CD4-positive, alpha-beta T cell treated with Interleukin-1 beta for 1 hour (primary cell): ENCODE measurements at places on chromosomes 16 and 17.

- DNase-seq, result peak; percentile 75
Observed at GRCh38 chr17:28494445-28495188, 11.5 kb upstream of the FOXN1 start.

- DNase-seq, result no peak
Observed at GRCh38 chr17:48812001-48812400, 5.0 kb downstream of the TTLL6 start.

GRCh38 chr16:84511831-84512230, 7.4 kb upstream of the MEAK7 start:
- no peak for DNase-seq

- peak; percentile 34 for DNase-seq
Observed at GRCh38 chr17:81517339-81518112, 4.9 kb upstream of the ACTG1 start.

DNA sequence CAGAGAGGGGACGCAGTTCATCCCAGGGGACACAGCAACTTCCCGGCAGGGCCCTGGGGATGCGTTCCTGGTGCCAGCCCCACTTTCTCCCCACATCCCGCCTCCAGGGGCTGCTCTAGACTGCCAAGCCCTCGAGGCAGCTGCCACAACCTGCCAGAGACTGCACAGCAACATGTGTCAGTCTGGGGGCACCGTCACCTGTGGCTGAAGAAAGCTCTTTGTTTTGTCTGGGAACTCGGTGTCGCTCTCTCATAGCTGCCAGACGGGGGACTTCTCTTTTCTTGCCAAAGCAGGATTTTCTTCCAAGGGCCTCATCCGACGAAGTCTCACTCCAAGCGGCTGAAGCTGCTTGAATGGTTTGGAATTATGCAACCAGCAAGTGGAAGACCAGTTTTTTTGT, 43.7 kb downstream of the COTL1 start:
- no peak for DNase-seq

- DNase-seq, result no peak
Observed at GRCh38 chr17:50133028-50133768, 3.2 kb upstream of the SAMD14 start.

DNA sequence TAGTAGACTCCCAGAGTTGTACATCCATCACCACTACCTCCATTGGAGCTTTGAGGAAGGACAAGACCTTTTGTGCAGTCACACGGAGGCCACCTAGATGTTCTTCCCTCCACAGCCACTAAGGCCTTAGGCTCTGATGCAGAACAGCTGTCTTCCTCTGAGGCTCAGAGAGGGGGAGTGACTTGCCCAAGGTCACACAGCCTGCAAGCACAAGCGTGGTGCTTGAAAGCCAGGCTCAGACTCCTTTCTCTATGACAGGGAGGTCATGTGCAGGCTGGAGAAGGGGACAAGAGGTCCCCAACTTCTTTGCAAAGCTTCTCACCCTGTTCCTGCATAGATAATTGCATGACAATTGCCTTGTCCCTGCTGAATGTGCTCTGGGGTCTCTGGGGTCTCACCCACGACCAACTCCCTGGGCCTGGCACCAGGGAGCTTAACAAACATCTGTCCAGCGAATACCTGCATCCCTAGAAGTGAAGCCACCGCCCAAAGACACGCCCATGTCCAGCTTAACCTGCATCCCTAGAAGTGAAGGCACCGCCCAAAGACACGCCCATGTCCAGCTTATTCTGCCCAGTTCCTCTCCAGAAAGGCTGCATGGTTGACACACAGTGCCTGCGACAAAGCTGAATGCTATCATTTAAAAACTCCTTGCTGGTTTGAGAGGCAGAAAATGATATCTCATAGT, 12.7 kb downstream of the SCGB1C2 start:
- no peak for DNase-seq

GRCh38 chr17:2862197-2862596, 66.0 kb downstream of the RAP1GAP2 start:
- DNase-seq, result no peak

DNA sequence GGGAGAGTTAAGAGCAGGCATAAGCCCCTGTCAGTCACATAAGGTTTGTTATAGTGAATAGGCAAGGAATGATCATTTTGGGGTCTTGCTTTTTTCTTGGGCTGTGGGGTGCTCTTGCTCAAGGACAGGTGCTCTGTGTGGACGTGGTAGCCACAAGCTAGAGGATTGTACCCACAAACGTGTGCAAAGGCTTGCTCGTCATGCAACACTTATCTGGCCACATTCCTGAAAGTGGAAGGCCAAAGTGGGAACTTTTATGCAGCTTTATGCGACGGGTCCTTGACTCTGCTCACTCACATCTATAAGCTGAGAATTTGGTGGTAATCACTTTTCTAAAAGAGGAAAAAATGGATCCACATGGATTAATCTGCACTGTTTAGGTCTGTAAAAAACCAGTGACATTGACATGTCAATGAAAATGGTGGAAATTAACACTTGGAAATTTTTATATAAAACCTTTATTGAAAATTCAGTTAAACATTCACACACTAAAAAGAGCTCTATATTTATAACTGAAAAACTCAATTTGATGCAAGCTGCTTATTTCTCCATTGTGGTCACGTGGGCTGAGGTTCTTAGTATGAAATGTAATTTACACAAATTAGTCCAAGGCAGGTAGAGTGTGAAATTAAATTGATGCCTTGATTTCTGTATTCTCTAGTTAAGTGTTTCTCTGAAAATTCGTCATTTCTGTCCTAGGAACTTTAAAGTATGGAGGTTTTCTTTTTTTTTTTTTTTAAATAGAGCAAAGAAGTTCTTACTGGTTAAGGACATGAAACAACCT, 162.3 kb downstream of the MSI2 start:
- no peak for DNase-seq

DNA sequence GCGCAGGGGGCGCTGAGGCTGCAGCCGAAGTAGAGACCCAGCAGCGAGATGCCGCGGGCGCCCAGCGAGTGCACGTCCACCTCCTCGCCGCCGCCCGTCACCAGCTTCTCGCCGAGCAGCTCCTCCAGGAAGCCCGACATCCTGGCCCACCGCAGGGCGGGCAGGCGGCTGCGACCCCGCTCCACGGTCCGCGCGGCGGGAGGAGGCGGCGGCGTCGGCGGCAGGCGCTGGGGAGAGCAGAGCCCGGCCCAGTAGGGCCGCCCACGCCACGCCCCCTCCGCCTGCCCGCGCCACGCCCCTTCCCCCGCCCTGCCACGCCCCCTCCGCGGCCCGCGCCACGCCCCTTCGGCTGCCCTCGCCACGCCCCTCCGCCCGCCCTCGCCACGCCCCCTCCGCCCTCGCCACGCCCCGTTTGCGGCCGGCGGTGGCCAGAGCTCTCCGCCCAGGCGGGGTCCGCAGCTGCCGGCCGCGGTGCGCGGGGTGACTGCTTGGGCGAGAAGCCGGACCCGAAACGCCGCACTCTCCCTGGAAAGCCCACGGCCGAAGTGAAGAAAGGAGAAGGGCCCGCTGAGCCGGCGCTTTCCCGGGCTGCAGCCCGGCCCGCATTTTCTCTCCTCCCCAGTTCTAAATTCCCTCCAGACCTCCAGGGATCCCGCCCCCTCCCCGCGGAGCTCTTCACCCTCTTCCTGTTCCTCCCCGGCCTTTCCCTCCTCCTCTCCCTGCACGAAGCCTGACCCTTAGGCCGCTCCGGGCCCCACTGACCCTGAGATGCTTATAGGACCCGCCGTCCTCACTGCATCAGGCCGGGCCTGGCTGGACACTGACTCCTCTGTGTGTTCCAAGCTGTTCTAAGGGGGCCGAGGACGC, at the start of gene NXN:
TSS of gene NXN (minus strand) at position 238 of the 867 bp plus-strand sequence.
- peak; percentile 81 for DNase-seq

DNA sequence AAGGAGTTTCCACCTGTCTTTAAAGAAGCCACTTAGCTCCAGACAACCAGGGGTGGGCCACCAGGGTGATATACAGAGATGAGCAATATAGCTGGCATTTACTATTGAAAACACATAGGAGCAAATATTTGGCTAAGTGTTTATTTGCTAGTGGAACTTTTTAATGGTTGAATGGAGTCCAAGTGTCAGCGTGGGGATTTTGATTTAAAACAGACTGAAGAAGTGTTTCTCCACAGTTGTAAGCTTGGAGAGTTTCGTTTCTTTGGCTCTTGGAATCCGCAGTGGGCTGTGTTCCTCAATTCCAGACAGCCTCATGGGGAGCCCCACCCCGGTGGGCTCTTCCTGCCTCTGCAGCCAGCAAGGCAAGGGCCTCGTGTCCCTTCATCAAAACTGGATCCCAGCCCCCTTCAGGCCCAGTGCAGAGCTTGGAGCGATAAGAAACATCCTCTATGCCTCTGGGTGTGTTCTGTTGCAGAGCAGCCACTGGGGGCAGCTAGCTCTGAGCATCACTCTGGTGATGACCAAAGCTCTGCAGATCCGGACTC, 36.1 kb downstream of the NOG start:
- DNase-seq, result no peak

DNA sequence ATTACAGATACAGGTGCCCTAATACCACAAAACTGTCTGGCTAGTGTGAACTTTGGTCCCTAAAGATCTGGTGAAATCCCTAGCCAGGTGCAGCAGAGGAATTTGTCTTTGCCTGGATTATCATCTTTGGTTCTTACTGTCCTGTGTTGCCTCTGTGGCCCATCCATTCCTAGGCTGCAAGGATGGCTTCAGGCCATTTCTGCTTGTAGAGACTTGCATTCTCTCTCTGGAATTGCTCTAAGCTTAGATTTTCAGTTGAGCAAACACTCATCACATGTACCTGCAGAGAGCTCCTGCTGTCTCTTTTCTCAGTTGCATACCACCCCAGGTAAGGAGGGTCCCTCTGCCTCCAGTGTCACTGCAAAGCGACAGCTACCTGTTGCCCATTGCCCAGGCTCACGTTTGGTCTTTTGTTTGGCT, 114.9 kb downstream of the PRKCA start:
- DNase-seq, result no peak
